ENCODE measurements at places on chromosomes 2 and 18.
A peak's percentile ranks its signal among the peaks of the same experiment; 100 is the strongest.

DNA sequence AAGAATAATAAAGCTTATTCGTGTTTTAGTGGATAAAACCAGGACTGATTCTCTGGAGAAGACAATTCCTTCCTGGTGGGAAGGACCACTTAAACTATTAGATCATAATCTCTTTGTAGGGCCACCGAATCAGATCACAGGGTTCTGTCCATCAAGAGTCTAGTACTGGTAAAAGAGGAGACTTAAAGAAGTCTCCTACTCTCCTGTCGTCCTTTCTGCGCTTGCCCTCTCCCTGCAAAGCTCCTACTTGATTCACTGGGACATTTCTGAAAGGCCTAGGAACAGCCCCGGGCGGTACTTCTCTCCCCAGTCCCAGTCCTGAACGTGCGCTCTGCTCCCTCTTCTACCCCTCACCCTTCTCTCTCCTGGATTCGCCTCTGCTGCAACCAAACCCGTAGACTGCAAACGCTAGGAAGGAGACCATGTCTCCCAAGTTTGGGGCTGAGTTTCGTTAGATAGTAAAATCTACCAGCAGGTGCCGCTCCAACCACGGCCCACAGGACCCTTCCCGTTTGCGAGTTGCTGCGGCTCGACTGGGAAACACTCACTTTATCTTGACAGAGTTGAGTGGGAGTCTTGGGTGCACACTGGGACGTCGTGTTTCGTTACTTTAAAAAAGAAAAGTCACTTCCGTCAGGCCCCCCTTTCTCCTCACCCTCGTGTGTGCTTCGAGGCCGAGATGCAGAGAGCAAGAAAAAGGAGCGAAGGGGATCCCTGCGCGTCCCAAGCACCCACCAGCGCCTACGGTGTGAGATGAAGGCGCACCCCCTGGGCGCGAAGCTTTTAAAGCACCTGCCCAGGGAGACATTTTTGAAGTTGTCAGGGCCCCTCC is 923 bp downstream of the FIGLA start:
- DNase-seq = peak; percentile 40

GRCh38 chr2:206442474-206442832 is 879 bp upstream of the ADAM23 start:
- no peak for DNase-seq

GRCh38 chr2:236176417-236176816 is 8.2 kb upstream of the GBX2 start:
- DNase-seq = peak; percentile 5

- DNase-seq = no peak
Observed at GRCh38 chr2:177188482-177189469, 23.8 kb upstream of the HNRNPA3 start.

DNA sequence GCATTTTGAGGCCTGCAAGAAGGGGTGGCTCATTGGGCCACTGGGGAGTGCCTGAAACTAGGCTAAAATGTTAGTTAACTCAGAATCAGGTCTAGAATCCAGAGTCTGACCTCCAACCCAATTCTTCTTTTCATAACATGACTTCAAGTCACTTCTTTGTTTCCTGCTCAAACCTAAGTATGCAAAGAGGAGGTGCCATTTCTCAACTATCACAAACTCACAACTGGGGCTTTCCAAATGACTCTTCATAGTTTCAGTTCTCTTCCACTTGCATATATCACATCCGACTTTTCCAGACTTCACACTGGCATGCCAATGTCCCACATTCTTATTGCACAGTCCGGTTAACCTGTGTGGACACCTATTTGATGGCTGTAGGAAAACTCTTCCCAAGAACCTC is 211.6 kb downstream of the TCF4 start:
- no peak for DNase-seq

GRCh38 chr2:40466935-40467572 is 15.2 kb upstream of the SLC8A1 start:
- peak; percentile 82 for DNase-seq

- no peak for DNase-seq
Observed at GRCh38 chr2:103817746-103818145, 1036.2 kb upstream of the POU3F3 start.

DNA sequence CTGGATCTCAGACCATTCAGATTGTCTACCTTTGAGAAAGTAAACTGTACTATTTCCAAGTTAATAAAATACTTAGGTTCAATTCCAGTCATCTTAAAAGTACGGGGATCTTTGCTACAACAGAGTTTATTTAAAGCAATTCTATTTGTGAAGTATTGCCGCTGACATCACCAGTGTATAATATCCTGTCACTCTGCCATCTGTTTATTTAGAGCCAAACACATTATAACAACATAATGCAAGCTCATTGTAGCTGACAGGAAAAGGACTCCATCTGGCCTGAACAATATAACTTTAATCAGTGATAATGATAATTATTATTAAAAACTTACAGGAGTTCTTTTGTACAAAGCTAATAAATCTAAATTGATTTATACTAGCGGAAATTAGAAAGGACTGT is 786.8 kb downstream of the ERBB4 start:
- DNase-seq = peak; percentile 22

GRCh38 chr18:805755-806110 is 6.3 kb downstream of the YES1 start:
- no peak for DNase-seq

GRCh38 chr2:23523373-23524260 is 138.6 kb downstream of the KLHL29 start:
- DNase-seq = no peak

GRCh38 chr2:233409286-233409991 is 55.1 kb downstream of the DGKD start:
- no peak for DNase-seq

DNA sequence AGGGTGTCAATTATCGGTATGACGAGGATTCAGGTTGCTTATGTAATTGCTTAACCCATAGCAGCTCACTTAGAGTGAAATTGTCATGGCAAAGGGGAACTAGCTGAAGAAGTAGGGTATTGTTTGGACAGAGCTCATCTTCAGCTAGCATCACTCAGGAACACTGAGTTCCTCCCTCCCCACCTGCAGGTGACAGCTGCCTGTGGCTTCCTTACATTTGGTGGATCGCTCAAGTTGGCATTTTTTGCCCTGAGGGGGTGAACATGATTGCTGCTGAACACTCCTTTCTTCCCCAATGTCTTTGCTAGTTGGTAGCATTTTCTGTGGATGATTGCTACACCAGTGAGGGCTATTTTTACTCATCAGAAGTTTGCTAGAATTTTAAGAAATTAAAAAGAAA is 86.7 kb upstream of the THUMPD2 start:
- DNase-seq = no peak

- DNase-seq = no peak
Observed at GRCh38 chr2:5285872-5286769, 406.1 kb upstream of the SOX11 start.

- no peak for DNase-seq
Observed at GRCh38 chr2:195489101-195489500, 167.9 kb upstream of the SLC39A10 start.

DNA sequence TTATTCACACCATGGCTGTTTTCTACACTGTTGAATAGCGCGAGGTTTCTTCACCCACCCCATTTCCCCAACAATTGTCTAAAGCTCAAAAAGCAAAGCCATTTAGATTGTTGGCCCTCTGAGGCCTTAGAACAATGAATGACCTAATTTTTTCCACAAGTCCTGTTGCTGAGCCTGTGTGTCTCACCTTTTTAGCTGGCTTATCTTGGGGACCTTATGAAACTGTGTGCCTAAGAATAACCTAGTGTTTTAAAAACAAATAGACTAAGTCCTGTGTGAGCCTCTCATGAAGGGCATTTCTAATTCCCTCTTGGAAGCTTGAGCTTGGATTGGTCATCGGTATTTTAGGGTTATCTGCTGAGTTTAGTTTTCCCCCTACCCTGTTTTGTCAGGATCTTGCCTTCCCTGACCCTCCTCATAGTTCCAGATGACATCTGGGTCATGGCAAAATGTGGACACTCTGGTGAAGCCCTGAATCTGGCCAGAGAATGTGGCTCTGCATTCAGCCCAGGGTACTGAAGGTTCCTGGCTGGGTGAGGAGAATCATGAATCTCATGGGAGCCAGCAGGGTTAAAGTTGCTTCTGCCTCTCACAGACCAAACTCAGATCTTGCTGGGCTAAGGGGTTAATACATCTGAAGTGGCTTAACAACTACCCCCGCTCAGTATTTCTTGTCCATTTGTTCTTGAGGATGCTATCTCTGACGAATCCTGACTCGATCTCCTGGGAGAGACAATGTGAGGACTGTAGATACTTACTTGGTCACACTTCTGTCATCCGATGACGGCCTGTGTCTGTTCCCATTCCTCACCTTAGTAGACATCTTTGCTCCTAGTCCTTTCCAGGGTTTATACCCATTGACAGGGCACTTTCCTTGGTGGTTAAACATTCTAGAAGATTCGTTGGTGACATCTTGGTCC is 104.2 kb upstream of the MAP4K3 start:
- no peak for DNase-seq

DNA sequence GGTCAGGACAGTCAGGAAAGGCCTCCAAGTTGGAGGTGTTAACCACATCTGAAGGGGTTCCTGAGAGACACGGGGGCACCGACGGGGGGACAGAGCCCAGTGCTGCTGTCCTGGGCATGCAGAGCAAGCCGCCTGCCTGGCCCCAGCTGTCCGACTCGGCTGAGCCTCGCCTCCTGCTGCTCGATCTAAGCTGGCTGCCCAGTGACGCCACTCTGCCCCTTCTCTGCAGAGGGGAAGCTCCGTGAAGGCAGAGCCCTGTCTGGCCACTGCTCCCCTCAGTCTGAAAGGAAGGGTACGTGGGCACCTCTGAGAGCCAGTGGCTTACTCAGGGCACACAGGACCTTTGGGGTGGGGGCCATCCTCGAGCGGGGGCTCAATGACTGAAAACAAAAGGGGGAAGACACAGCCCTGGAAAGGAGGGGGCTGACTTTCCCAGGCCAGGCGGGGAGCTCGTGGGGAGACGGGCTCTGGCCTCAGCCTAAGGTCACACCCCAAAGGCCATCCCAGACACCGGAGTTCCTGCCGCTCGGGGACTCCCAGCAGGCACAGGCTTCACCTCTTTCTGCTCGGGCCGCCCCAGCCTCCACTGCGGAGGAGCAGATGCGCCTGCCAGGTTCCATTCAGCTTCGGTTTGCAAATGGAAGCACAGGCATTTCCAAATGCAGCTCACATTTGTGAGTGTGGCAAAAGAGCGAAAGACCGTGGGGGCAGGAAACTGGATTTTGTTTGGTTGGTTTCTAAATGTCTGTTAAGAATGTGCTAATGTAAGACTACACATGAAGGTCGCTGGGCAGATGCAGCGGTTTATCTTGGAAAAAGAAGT is 136.9 kb downstream of the HDAC4 start:
- DNase-seq = no peak

DNA sequence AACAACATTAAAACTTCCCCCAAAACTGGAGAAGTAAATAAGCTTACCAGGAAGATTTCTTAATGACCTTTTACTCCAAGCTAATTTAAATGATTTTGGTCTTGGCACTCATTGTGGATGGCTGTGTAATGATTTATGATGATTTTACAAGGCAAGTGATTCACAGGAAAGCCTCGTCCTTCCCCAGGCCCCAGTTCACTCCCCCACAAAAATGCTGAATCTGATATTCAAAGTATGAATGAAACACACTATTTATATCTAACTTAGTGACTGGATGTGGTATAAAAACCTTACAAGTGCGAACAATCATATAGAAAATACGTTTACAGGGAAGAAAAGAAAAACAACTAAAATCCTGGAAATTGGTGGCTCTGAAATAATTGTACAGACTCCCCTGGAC is 49.8 kb downstream of the ZNF516 start:
- no peak for DNase-seq

DNA sequence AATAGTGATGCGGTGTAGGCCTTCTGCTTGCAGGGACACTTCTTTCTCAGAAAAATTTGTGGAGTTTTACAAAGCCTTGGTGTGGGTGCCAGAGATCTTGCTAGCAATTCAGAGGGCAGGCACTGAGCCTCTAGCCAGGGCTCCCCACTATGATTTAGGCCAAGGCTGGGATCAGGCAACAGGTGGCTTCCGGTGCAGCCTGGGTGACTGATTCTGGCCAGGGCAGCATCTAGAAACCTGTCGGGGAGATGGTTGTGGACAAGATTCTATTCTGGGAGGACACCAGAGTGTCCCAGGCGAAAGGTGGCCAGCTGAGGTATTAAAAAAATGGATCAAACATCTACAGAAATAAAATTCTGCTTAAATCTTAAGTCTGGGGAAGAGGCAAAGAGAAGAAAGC is 21.5 kb upstream of the TNP1 start:
- no peak for DNase-seq

DNA sequence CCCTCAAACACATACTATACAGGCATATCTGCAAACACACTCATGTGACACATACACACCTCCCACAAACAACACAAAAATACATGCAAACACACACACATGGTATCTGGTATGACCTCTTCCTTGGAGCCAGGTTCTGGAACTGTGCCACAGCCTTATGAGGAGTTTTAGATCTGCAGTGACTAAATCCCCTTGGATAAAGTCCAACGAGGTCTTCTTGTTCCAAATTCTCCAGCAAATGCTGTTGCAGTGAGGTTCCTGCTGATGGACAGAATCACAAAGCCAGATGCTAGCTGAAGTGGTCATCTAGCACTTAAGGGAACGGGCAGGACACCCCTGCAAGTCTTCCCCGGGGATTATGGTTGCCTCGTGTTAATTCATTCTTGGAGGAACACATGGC is 54.5 kb upstream of the DAPL1 start:
- no peak for DNase-seq

Measured in NCI-H2081 (cell line).